ENCODE measurements at places on chromosomes 1 and 21.

DNA sequence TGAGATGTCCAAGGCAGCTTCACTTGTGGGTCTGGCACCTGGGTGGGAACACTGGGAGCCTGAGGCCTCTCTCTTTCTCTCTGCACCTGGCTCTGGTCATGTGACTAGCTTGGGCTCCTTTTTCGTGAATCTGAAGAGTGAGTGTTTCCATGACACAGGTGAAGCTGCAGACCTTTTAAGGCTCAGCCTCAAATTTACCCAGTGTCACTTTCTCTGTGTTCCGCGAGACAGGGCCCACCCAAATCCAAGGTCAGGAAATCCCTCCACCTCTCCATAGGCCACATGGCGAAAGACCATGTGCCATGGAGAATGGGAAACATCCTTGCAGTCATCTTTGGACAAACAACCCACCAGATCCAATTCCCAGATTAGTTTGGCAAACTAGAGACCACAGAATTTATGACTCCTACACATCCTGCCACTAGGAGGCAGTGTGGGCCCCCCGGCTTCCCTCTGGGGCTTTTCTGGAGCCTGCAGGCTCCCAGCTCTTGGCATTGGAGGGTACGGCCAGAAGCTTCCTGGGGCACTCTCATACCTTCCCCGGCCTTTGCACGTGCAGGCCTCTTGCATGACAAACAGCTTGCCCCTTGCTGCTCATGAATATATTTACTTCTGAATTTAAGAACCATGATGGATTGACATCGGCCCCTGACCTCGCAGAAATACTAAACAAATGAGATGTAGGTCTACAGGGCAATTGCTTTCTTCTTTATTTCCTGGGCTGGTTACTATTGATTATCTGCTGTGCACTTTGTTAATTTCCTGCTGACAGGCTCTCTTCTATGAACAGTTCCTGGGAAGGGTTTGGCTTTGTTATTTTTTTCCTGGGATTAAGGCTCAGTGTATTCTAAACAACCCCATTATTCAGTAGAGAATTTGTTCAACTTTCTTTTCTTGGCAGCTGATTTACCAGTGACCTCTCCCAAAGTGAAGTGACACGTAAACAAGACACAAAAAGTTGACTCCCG is 180.7 kb downstream of the KAZN start:
- peak; percentile 67 for DNase-seq

- no peak for DNase-seq
These were observed 86.0 kb downstream of the SLC25A24 start for GRCh38 chr1:108114033-108114599.

- no peak for DNase-seq
These were observed 613.0 kb upstream of the B3GALT2 start for GRCh38 chr1:193799371-193799770.

- DNase-seq: no peak
These were observed 37.2 kb downstream of the LRRC71 start for GRCh38 chr1:156957634-156958033.

- no peak for DNase-seq
These were observed 8.2 kb upstream of the TTLL10 start for GRCh38 chr1:1165485-1165884.

DNA sequence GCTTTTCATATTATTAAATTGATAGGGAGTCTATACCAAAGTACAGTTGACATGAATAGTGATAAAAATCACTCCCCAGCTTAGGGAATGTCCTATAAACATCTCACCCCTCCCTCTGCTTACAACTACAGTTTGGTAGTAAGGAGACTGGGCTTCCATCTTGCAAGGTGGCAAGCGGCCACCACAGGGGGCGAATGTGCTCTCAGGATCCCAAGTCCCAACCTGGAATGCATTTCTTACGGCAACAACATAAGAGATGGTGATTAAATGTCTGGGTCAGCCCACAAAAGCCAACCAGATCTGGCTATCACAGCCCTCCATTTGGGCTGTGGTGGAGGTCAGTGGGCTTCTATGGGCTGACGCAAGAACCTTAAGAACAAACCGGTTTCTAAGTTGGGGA is 68.0 kb downstream of the SMYD2 start:
- DNase-seq: no peak

DNA sequence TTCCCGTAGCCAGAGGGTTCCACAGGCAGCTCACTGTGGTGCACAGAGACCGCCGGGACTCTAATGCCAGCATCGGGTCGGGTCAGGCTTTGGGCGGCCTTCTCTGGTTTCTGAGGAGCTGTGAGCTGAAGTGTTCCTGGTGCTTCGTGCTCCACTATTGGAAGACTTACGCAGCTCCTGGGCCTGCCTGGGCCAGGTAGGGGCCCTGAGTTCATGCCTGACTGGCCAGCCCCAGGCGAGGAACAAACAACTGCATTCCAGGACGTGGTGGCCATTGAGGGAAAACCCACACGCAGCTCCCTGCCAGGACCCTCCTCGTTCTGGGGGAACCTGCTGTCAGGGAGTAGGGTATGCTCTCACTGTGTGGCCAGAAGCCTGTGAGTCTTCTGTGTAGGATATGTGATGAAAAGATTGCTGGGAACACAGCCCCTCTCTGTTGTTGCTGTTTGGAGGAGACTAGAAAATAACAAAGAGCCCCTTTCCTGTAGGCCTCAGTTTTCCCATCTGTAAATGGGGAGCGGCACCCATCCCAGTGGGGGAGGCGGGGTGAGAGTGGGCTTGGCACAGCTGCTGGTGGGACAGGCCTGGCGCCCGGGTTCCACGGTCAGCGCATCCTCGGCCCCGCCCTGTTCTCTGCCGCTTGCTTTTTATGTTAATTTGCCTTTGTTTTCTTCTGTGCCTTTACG is 8.4 kb downstream of the RER1 start:
- DNase-seq: no peak

GRCh38 chr1:31514117-31514516 is 62.2 kb upstream of the TINAGL1 start:
- DNase-seq: no peak

DNA sequence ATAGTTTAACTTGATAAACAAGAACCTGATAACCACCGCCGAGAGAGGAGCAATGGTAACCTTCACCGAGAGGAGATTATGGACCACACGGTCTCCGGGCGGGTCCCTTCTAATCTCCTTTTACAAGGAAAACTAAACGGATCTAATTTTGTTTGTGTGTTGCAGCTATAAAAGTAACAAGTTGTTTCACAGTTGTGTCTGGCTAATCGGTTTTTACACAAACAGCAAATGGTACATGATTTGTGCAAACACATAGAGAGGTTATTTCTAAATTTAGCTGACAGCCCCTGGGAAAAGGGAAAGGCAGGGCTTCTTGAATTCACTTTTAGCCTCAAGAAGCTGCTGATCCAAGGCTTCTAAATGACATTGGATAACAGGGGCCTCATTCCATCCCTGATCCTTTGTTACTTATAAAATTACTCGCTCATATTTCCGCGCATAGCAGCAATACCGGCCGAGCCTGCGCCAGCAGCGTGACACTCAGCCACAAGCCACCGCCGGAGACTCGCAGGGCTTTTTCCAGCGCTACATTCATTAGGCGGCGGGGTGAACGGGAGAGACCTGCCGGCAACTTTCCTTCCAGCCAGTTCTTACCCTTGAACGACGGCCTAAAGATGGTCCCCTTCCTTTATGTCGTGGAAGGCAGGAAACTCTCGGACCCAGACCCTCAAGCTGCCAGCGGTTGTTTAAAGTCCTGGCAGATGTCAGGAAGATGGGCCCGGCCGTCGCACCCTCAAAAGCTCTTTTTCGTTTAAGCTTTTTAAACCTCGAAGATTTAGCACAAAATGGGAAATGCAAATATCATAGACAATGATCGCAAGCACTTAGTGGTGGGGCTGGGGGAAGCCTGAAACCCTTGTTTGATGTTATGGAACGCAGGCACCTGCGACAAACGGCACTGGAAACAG is 4.4 kb downstream of the FOXD3 start:
- no peak for DNase-seq

DNA sequence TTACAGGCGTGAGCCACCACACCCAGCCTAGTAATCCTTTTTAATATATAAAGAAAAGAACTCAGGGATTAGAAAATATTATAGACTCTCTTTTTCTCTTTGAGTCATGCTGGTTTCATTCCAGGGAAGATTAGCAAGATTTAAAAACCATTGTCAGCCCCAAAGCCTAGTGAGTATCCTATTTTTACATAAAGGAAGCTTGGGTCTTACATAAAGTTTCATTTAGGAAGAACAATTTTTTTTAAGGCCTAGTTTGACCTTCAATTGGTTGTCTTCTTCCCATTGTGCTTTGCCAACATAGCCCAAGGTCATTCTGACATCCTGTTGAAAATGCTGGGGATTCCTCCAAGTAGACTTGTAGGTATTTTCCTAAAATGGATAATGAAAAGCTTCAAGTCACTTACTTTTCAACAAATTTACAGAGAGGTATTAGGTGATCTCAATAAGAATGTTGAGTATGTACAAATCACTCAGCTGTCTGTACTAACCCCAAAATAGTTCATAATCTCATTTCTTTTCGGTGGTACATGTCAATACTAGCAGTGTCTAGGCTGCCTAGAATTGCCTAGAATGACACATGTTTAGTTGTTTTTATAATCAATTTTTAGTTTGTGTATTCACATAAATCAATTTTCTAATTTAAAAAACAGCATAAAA is 4.3 kb upstream of the KIF14 start:
- DNase-seq: no peak

GRCh38 chr1:160047111-160047991 is 15.6 kb upstream of the PIGM start:
- DNase-seq: no peak

DNA sequence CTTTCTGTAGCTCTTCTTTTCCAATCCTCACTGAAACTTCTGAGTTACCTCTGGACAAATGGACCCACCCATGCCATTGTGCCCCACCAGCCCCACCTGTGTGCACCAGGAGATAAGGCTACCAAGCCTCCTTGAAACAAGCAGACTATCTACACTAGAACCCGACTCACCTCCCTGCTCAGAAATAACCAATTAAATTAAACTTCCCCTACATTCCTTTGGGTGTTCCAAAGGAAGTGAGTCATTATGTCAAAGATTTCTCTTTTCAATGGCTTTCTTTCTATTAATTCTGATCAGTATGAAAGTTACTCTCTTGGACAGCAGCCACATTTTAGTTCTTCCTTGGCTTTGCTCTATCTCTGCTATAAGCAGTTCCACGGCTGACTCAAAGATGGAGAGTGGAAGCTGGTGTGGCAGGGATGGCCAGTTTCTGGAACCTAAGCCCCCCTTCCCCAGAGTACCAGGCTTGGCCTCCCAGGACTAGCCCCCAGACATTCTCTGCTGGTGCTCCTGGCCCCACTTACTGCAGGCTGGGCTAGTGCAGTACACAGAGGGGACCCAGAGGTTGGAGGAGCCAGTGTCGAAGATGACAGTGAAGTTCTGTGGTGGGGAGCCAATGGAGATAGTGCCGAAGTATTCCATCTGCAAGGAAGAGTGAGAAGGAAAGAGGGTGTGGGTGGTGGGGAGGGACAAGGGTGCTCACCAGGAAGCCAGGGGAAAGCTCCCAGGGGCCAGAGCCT is 1.9 kb downstream of the CTSE start:
- DNase-seq: no peak
